Non-pigmented ciliary epithelial cell (primary cell): ENCODE measurements at places on chromosomes 13 and 19.
A peak's percentile ranks its signal among the peaks of the same experiment; 100 is the strongest.

GRCh38 chr19:56273563-56274117, 1.1 kb downstream of the EDDM13 start:
- no peak for DNase-seq

DNA sequence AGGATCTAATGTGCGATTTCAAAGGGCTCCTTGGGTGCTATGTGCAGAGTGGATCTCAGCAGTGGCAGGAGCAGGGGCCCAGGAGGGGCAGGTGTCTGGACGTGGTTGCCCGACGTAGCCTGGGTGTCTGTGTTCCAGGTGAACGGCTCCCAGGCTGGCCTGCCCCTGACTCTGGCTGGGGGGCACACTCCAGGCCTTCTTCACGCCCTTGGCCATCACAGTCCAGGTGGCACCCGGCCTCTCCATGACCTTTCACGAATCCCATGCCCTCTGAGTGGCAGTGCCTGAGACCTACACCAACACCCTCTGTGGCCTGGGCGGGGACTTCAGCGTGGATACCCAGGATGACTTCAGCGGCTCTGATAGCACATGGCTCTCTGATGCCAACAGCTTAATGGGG, 11.3 kb upstream of the FXYD3 start:
- DNase-seq, result no peak

DNA sequence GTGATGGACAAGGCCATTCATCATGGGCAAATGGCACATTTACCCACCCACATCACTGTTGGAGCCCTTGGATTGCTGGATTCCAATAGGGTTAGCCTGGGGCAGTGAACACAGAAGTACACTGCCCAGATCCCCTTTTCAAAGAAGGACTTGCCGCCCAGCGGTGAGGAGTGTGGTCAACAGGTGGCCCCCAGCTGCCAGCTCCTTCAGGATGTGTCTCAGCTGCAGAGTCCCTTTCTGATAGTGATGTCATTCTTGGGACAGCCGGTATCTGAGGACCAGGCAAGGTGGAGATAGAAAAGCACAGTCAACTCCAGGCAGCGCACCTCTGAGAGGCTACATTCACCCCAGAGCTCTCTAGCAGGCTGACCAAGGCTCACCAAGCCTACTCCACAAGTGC, 16.9 kb downstream of the ERICH6B start:
- no peak for DNase-seq

- no peak for DNase-seq
These were observed 49.4 kb upstream of the ALOX5AP start for GRCh38 chr13:30685987-30686386.

DNA sequence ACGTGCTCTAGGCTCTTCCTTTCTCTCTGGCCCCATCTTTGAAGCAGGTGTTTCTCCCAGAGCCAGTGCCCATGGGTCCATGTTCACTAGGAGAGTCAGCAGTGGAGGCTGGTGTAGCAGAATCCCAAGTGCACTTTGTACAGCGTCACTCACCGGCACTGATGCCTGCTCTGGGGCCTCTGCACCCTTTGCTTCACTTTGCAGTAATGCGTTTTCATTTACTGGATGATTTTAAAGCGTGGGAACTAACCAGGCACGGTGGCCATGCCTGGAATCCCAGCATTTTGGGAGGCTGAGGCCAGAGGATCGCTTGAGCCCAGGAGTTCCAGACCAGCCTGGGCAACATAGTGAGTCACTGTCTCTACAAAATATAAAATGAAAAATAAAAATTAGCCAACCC, 30.7 kb downstream of the SLC25A42 start:
- no peak for DNase-seq

DNA sequence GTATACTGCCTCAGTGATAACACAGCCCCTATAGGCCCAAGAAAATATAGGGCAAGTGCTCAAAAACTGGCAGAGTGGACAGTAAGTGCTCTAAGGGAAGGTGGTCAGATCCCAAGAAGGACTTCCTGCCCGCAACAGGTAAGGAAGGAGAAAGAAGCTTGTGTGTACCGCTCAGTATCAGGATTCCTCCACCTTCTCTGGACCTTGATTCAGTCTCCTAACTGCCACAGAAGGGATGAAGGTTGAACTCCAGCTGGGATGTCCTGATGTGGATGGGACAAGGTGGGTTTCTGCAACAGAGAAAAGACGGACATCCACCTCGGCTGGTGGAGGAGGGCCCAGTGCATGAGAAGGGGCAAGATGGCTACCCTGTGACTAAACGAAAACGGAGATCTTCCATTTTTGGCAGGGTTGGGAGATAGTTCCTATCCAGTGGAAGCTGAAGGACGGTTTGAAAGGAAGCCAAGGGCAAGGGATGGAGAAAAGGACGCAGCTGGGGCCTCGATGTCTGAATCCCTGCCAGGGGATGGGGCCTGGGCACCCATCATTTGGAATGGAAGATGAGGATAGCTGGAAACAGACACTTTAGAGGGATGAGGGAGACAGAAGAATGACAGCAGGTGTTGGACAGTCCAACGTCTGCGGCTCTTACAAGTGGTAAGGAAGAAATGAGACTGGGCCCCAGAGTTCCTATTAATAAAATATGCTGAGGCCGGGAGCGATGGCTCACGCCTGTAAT, 1.3 kb upstream of the ATF5 start:
- DNase-seq, result no peak

GRCh38 chr13:64061649-64062048, 2646.0 kb upstream of the PCDH20 start:
- DNase-seq, result no peak

- DNase-seq, result no peak
These were observed 406.8 kb downstream of the KLF5 start for GRCh38 chr13:73465617-73465971.

GRCh38 chr13:56893843-56894242, 246.9 kb upstream of the PRR20A start:
- no peak for DNase-seq

DNA sequence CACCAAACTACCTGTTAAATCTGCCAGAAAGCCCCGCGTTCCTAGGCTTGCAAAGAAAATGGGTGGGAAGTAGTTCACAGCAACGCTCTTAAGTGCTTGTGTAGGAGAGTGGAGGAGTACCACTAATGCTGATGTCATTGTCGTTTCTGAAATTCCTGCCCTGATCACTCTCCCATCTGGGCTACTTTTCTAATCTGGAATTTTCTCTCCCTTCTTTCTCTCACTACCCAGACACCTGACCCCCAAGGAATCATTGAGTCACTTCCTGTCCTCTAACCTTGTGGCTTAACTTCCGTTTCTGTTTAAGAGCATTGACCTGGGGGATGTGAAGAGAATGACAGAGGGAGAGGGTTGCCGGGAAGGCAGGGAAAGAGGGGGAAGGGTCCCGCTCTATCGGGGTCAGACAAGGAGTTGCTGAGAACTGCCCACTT, 98.7 kb downstream of the STARD13 start:
- DNase-seq, result peak; percentile 73

DNA sequence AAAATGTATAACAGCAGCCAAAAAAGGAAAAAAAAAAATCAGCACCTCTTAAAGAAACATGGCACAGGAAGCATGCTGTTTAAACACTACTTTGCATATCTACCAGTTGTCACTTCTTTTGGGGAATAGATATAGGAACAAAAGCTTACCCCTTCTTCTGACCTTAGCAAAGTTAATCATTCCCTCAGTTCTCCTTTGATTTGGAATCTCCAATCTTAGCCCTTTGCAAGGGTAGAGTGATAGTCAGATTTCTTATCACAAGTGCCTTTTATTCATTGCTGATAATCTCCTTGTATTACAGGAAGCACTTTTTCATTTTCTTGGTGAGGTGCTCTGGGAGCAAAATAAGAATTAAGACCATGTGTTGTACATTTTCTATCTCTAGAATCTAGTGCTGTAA, 1327.6 kb downstream of the OLFM4 start:
- no peak for DNase-seq

GRCh38 chr19:46453661-46454060, 17.7 kb downstream of the PNMA8A start:
- DNase-seq, result no peak

DNA sequence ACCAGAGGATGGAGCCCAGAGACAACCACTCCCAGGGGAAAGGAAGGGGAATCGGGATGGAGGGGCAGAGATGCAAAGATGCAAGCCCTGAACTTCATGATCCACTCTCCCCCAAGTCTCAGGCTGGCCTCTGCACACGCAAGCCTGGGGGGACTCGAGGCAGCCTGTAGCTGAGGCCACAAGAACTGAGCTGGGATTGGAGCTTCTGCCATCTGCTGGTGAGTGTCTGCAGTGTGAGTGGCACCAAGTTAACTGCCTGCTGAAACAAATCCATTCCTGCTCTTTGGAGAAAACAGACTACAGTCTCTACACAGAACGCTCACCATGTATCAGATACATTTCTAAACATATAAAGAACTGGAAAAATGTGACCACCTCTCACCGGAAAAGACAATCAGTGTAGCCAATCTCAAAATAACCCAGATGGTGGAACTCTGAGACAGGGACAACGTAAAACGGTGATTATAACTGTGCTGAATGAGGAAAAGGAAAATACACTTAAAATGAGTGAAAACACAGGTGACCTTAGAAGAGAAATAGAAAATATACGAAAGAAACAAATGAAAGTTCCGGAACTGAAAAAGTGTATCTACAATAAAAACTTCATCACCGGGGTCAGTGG, 62.1 kb downstream of the KLF2 start:
- peak; percentile 43 for DNase-seq

- DNase-seq, result no peak
These were observed 65.4 kb downstream of the GNG7 start for GRCh38 chr19:2636897-2637683.

DNA sequence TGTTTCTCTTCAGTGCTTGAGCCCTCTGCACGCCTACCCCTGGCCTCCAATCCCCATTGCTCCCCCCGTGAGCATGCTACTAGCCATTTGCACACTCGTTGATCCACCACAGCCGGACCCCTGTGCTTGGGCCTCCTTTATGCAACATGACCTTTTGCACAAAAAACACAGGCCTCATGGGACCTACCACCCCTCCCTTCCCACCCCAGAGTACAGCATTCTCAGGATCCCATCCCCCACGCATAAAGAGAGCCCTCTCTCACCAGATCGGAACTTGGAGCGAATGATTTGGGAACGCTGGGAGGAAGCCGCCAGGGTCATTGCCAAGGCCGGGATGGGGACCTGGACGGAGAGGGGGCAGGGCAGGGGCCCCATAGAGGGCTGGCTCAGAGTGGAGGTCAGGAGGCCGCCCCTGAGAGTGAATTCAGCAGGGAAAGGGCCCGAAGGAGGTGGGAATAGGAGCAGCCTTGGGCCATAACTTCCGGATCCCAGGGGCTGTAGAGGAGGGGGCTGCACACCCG, 754 bp downstream of the MAMSTR start:
- DNase-seq, result no peak

DNA sequence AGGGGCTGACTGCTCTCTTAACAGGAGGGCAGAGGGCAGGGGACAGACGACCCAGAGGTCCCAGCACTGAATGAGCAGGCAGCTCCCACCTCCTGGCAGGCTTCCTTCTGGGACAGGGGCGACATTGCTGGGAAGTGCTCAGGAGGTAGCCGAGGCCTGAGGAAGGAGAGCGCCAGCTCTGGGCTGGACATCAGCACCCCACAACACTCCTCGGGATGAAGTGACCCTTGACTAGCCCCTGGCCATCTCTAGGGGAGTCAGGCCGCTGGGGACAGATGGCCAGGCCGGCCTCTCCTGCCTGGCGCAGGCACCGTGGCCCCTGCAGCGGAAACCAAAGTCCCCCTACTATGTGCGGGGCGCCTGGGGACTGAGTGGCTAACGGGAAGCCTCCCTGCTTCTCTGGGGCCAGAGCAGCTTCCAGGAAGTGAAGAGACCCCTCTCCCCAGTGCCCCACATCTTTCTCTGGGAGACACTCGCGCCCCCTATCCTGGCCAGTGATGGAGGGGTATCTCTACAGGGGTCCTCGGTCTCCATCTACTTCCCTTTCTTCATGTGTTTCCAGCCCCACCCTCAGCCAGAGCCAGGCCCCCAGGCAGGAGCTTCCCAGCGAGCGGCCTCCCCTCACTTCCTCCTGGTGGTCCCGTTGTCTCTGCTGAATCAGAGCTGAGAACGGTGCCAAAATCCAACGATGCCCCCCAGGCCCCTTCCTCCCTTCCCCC, 10.1 kb downstream of the PRR36 start:
- DNase-seq, result no peak

DNA sequence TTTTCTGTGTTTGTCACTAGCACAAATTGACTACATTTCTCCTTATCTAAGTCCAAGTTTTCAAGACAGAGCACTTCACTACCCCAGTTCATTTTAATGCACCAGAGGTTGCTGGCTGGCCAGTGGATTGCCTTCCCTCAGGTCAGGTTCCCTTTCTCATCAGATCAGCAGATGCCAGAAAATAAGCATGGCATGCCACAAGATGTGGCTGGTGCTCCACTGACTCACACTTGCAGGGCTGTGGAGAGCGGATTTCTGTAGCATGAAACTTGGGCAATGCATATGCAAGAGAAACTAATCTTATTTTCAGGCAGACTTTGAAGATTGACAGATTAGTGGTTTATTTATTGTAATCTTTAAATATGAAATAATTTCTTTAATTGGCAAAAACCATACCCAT, 79.5 kb downstream of the RUBCNL start:
- no peak for DNase-seq

DNA sequence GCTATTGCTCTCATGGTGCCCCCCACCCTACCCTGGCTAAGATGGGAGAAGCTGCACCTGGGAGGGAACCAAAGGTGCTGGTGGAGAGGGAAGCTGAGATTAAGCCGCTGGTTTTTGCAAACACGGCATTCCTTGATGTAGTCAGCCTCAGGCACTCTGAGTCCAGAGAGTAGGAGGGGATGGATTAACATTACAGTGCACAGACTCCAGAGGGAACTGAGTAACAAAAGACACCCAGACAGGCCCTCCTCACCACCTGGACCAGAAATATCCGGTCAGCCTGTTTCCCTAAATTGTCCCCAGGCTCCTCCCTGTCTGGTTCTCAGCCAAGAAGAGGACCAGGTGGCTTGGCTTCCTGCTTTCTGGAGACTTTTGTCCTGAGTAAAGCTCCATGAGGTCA, 28.9 kb upstream of the PABPC3 start:
- DNase-seq, result no peak

GRCh38 chr19:7897292-7897691, 6.4 kb upstream of the MAP2K7 start:
- no peak for DNase-seq

- no peak for DNase-seq
These were observed 206.1 kb downstream of the SUCLA2 start for GRCh38 chr13:47794963-47795362.

DNA sequence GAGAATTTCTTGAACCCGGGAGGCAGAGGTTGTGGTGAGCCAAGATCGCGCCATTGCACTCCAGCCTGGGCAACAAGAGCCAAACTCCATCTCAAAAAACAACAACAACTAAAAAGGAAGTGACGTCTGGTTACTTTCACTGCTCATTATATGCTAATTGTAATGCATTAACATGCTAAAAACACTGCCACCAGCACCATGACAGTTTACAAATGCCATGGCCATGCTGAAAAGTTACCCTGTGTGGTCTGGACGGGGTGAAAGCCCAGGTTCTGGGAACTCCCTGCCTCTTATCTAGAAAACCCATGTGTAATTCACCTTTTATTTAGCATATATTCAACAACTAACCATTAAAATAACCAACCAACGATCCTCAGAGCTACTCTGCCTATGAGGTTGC, 28.1 kb downstream of the CPT1C start:
- DNase-seq, result no peak

GRCh38 chr13:78029901-78030300, 111.3 kb upstream of the EDNRB start:
- no peak for DNase-seq

- DNase-seq, result no peak
These were observed 557 bp downstream of the PSPC1 start for GRCh38 chr13:19782049-19782726.

GRCh38 chr19:14769201-14769600, 9.2 kb downstream of the ADGRE2 start:
- no peak for DNase-seq

GRCh38 chr19:3668331-3669081, 31.8 kb downstream of the PIP5K1C start:
- no peak for DNase-seq
